ENCODE measurements at places on chromosomes 7 and 10. TPM values are rescaled to one million over a fixed set of nuclear protein-coding genes. Genes with fewer than 3 reads are reported as not detected.

- no peak overlapping the region for H3K27ac ChIP-seq
- H3K36me3 ChIP-seq, result no peaks in the 10 kb centered on the region
- no peaks in the 10 kb centered on the region for H3K27me3 ChIP-seq
- DNase-seq, result peak; percentile 15
- H3K4me1 ChIP-seq, result peaks cover 16% of the 10 kb centered on the region
Observed at GRCh38 chr10:93751832-93752231, 5.9 kb upstream of the LGI1 start.

ARHGAP12 gene
- 24.9 TPM for total RNA-seq

ADK gene
- 58.3 TPM for total RNA-seq

GRCh38 chr10:13234172-13234571, at the start of gene UCMA:
Gene UCMA, minus strand, starts transcription at chr10:13234374. Its CDS starts 116 bp downstream, at chr10:13234258.
- no peak within 1 kb of the TSS for H3K27ac ChIP-seq
- no peaks in the 10 kb centered on the region for H3K4me1 ChIP-seq
- H3K27me3 ChIP-seq, result peaks cover 7% of the 10 kb centered on the region
- H3K36me3 ChIP-seq, result no peaks in the 10 kb centered on the region
- H3K4me3 ChIP-seq, result no peak within 1 kb of the TSS

DNA sequence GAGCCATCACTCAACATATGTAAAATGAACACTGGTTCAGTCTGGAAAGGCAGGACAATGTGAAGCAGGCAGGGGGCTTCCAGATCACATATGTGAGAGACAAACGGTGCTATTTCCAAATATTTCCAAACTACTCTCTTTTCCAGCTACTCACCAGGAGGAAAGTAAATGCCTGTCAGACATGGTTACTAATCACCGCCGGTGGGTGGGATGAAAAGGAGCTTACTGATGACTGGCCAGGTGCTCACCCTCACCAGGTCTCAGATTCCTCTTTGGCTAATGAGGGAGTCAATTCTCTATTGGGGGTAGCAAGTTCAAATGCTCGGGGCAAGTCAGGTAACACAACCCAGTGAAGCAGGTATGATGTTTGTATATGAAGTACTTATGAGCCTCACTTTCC, 9.7 kb upstream of the MSMB start:
- H3K27ac ChIP-seq, result no peak overlapping the region
- no peaks in the 10 kb centered on the region for H3K4me1 ChIP-seq
- peaks cover 5% of the 10 kb centered on the region for H3K27me3 ChIP-seq
- no peak for DNase-seq

IGFBP1 gene
- total RNA-seq, result not detected

DNA sequence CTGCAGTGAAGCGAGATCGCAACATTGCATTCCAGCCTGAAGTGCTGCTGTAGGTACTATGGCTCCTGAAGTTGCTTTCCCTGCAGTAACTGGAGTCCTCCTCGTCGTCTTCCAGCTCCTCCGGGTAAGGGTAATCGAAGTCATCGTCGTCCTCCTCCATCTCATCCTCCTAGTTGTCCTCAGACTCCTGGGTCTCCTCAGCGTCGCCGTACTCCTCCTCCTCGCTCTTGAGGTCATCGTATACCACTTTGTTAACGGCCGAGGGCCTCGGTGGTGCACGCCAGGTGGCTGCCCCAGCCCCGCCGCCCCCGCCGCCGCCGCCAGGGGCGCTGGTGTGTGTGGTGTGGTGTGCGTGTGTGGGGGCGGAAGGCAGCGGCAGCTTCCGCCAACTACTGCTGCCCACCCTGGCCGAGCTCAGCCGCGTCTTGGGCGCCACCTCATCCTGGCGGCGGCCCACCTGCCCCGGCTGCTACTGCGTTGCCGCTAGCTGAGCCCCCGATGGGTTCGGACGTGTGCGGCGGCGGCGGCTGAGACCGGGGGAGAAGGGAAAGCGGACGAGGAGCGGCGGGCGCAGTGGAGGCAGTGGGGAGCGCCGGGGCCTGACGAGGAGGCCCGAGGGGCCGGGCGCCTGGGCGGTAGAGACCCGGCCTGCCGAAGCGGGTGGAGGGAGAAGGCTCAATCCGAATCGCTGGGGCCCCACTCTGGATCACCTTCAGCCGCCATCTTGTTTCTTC, 11.8 kb upstream of the ACBD5 start:
- DNase-seq, result peak; percentile 29
- H3K27me3 ChIP-seq, result no peaks in the 10 kb centered on the region
- H3K4me3 ChIP-seq, result no peak overlapping the region
- H3K4me1 ChIP-seq, result no peaks in the 10 kb centered on the region
- no peaks in the 10 kb centered on the region for H3K36me3 ChIP-seq
- H3K27ac ChIP-seq, result no peak overlapping the region

GRCh38 chr10:125721035-125721434, 1.5 kb downstream of the EDRF1 start:
- no peaks in the 10 kb centered on the region for H3K27me3 ChIP-seq
- DNase-seq, result no peak

HTR5A gene
- total RNA-seq, result not detected

DNA sequence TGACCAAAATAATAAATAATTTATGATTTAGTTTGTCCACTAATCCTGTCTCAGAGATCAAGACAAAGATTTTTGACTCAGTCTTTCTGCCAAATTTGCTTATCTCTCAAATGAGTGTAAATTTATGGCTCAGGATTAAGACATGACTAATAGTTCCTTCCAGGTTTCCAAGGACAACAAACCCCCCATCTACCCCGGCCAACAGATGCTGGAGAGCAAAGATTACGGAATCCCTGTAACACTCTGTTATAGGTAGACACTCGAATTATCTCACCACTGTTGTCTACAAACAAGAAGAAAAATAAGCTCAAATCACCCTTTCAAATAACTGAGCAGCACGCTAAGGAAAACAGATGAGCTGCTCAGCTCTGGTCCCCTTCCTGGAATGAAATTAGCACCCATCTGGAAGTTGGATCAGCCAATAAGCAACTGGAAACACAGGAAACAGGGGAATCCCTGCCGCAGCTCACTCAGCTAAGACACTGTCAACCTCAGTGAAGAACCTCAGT, 56.8 kb upstream of the SVIL start:
- no peaks in the 10 kb centered on the region for H3K27me3 ChIP-seq
- H3K27ac ChIP-seq, result peak overlapping the region; percentile 86
- DNase-seq, result peak; percentile 94
- peaks cover 31% of the 10 kb centered on the region for H3K4me1 ChIP-seq

- H3K27ac ChIP-seq, result no peak overlapping the region
- H3K4me1 ChIP-seq, result no peaks in the 10 kb centered on the region
- H3K27me3 ChIP-seq, result no peaks in the 10 kb centered on the region
- no peaks in the 10 kb centered on the region for H3K36me3 ChIP-seq
- no peak for DNase-seq
- H3K4me3 ChIP-seq, result no peak overlapping the region
Observed at GRCh38 chr10:57188846-57189245, 827.8 kb upstream of the ZWINT start.

DNA sequence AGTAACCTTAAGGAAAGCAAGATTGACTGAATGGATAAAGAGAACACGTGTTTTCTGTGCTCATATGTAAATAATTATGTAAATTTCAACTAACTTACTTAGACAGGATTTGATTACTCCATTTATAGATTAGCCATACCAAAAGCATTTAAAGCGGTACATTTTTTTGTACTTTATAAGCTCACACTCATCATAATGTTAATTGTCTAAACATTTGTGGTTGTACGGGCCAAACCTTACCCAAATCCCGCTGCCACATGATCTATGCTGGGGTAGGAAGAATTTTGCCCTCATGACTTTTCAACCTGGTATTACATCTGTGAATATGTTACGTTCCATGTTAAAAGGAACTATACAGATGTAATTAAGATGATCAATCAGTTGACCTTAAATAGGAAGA, 29.1 kb downstream of the MKX start:
- H3K4me1 ChIP-seq, result no peaks in the 10 kb centered on the region
- no peaks in the 10 kb centered on the region for H3K27me3 ChIP-seq
- no peaks in the 10 kb centered on the region for H3K36me3 ChIP-seq
- H3K4me3 ChIP-seq, result no peak overlapping the region
- H3K27ac ChIP-seq, result no peak overlapping the region
- no peak for DNase-seq

STAG3 gene
- total RNA-seq, result 0.36 TPM

EIF3B gene
- 198 TPM for total RNA-seq
